ENCODE measurements at places on chromosomes 3 and 15.

GRCh38 chr3:45909542-45909941 lies 23.2 kb downstream of the CCR9 start:
- no peak for DNase-seq

DNA sequence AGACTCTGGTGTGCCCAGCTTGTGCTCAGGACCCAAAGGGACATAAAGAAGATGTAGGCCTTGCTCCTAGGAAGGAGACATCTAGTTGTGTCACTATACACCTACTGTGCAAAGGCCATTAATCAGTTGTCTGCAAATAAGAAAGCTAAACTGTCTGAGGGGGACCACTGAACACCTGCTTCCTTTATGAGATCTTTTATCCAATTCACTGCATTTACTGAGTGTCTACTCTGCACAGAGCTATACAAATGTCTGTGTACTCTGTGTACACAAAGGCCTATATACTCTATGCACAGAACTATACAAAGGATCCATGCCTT lies 124.8 kb downstream of the CTNNB1 start:
- no peak for DNase-seq

DNA sequence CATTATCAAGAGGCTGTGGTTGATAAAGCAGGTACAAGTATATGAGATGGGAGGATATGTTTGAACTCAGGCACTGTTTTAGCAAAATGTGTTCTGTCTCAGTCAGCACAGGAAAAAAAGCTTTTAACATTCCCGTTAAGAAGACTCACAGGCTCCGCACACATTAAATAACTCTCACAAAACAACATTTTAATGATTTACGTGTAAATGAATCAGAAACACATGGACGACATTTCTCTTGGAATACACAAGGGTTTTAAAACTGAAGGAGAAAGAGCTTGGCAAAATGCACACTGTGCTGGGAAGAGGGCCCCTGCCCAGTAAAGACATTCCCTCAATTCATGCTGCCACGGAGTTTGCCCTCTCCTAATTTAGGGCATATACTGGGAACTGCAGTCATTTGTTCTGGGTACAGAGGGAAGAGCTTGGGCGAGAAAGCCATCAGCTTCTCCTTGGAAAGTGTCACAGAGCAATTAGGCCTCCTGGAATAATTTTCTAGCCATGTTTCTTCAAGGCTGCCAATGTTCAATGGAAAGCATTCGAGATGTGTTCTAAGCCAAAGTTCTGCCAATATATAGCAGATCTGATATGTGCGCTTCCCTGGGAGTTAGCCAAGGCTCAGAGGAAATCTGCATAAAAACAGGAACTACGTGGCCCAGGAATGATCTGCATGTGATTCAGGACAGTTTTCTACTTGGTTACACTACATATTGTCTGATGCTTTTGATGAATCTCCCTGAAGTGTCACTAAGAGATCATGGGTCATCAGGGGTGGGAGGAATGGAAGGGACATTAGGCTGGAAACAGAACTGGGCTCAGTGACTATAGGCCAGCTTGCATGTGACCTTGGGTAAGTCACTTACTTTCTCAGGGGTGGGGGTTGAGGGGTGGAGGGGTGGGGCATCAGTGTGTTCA lies 2.2 kb upstream of the MASP1 start:
- no peak for DNase-seq

DNA sequence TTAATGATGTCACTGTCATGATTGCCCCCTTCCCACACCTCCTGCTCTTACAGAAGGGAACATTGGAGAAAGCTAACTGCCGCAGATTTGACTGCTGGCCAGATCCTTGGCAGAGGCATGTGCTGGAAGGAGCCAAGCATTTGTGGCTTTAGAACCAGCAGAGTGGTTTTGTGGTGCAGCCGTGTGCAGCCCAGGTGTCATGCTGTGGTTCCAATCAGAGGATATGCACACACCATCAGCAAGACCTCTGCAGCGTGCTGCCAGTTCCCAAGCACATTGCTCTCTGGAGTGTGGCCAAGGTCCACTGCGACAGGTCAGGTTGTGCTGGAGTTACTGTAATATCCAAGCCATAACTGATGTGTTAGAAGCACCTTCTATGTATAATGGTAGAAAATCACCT lies 61.6 kb downstream of the OTOL1 start:
- DNase-seq: no peak

- DNase-seq: no peak
Measured at GRCh38 chr3:53645754-53646153, 151.3 kb downstream of the CACNA1D start.

GRCh38 chr3:189721873-189722665 lies 90.9 kb downstream of the TP63 start:
- DNase-seq: no peak

DNA sequence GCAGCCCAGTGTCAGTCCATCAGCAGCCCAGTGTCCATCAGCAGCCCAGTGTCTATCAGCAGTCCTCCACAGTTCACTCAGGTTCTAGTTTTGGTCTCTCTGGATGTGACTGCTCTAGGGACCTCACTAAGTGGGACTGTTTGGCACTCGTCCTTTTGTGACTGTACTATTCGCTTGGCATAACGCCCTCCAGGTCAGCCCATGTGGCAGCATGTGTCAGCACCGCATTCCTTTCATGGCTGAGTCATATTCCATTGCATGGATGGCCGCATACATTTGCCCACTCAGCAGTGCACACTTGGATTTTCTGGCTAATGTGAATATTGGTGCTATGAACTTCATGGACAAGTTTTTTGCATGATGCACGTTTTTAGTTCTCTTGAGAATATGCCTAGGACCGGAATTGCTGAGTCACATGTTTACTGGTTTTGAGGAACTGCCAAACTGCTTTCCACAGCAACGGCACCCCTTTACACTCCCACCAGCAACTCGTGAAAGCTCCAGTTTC lies 16.4 kb downstream of the CHST13 start:
- DNase-seq: no peak

GRCh38 chr3:187228740-187229139 lies 31.5 kb downstream of the RTP1 start:
- DNase-seq: no peak

GRCh38 chr3:186380622-186381380 lies 18.8 kb upstream of the DGKG start:
- no peak for DNase-seq

DNA sequence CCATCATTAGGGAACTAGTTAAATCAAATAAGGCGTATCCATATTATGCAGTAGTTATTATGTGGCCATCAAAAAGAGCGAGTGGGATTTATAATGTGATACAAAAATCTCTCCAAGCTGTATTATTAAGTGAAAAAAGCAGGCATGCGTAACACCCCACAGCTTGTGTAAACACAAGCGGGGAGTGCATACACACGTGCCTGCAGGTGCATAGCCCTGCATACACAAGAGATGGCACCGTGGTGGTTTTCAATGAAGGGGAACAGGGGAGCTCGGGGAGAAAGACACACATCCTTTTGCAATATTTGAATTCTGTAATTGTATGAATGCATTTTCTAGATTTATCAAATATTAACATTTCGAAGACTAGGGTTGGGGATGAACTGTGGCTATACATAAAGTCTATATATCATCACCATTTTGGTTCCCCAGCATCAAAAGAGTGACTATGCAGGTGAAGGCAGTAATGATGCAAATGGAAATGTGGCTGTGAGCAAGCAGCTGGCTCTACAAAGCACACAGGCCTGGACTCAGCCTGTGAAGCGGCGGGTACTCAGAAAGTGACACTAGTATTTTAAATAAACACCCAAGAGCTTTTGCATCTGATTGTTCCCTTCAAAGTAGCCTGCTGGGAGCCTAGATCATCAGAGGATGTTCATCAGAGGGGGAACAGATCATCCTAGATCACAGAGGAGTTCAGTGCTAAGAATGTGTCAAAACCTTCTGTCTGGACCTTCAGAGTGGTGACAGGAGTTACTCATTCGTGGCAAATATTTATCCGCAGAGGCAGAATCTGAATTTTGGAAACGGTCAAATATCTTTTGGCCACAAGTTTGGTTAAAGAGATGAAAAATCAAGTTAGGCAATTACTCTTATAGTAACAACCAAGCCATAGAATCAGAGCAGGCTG lies 9.4 kb upstream of the KIF7 start:
- no peak for DNase-seq

GRCh38 chr15:36936613-36937012 lies 163.7 kb downstream of the MEIS2 start:
- DNase-seq: no peak

GRCh38 chr3:50534681-50535330 lies 31.4 kb upstream of the CACNA2D2 start:
- DNase-seq: no peak

GRCh38 chr3:66819993-66820501 lies 178.1 kb upstream of the KBTBD8 start:
- DNase-seq: no peak

- DNase-seq: no peak
Measured at GRCh38 chr3:187550446-187550845, 119.7 kb downstream of the SST start.

GRCh38 chr3:128588147-128588546 lies 62.5 kb downstream of the RPN1 start:
- DNase-seq: no peak

DNA sequence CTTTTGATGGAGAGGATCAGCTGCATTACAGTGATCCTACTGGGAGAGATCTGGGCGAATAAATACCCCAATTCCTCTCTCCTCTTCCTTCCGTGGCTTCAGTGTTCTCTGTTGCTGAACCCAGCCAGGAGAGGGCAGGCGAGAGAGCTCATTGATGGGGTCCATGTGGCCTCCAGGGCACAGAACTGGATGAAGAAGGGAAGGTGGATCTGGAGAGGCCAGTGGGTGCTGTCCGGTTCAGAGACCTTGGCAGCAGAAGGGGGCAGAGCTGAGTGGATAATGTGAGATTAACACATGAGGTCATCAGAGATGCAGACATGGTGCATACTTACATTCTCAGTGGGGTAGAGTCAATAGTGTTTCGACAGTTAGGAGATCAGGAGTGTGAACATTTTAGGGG lies 193.6 kb downstream of the CLSTN2 start:
- no peak for DNase-seq

- DNase-seq: no peak
Measured at GRCh38 chr15:58387130-58387529, 44.7 kb upstream of the LIPC start.

- no peak for DNase-seq
Measured at GRCh38 chr3:61618871-61619270, 57.5 kb downstream of the PTPRG start.

- DNase-seq: no peak
Measured at GRCh38 chr3:146241523-146242240, 9.2 kb downstream of the PLSCR4 start.

DNA sequence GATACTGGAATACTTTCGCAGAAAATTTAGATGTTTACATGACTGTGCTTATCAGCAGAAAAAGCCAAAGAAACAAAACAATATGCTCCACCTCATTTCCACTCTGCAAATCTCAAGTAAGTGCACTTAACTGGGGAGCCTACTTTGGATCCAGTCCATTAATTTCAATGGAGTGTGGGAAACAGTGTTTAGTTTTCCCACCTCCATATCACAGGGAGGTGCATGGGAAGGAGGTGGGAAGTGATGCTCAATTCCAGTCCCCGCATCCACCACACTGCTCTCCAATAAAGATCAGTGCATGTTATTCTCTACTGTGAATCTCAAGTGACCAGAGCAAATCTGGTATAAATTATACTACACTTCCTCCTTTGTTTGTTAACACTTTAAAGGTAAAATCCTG lies 2.9 kb downstream of the NEDD4 start:
- no peak for DNase-seq

- no peak for DNase-seq
Measured at GRCh38 chr15:81777546-81777945, 268.3 kb downstream of the MEX3B start.

DNA sequence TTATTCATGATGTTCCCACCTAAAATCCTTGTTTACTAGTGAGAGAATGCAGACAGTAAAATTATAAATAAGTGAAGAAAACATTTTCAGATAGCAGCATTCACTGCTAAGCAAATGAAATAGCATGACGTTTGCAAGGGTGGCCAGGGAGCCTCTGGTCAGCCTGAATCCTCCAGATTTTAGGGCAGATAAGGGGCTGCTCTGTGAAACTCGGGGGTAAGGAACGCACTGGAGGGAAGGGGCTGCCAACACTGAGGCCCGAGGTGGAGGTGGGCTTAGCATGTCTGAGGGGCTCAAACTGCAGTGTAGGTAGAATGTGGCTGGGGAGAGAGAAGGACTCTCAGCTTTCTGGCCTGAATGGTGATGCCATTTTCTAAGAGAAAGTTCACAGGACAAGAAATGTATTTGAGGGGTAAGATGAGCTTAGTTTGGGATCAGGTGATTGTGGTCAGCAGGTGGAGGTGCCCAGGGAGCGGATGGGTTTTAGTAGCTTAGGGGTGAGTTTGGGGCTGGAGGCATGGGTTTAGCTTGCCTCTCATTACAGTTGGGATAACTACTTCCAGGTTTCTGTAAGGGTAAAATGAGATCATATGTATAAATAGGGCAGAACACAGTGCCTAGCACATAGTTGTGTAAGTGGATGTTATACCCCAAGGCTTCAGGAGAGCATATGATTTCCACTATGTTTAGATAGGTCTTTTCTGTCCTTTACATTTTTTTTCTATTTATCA lies 20.5 kb downstream of the GPR171 start:
- no peak for DNase-seq

DNA sequence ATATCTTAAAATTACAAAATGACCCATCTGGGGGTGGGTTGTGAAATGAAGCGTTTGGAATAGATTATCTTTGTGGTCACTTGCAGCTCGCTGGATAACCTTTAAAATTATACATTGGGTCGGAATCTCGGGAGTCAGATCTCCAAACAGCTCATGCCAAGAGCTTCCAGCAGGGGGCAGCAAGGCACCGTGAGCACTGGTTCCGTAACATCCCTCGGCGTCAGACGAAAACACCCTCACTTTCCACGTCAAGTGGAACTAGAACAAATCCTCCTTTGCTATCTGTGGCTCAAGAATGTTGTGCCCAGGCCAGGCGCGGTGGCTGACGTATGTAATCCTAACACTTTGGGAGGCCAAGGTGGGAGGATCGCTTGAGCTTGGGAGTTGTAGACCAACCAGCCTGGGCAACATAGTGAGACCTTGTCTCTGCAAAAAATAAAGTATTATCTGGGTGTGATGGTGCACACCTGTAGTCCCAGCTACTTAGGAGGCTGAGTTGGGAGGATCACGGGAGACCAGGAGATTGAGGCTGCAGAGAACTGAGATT lies 31.1 kb downstream of the UMPS start:
- DNase-seq: peak; percentile 62

DNA sequence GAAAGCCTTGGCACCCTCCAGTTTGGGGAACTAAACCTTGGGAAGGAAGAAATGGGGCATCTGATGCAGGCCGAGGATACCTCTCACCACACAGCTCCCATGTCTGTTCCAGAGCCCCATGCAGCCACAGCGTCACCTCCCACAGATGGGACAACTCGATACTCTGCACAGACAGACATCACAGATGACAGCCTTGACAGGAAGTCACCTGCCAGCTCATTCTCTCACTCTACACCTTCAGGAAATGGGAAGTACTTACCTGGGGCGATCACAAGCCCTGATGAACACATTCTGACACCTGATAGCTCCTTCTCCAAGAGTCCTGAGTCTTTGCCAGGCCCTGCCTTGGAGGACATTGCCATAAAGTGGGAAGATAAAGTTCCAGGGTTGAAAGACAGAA lies 7.7 kb downstream of the MAP1A start:
- no peak for DNase-seq

Measured in NCI-H2227 treated with DMSO at 0.1 percent for 48 hours (cell line).